ENCODE measurements at places on chromosomes 11 and 22. TPM values are rescaled to one million over a fixed set of nuclear protein-coding genes. Genes with fewer than 3 reads are reported as not detected.

DNA sequence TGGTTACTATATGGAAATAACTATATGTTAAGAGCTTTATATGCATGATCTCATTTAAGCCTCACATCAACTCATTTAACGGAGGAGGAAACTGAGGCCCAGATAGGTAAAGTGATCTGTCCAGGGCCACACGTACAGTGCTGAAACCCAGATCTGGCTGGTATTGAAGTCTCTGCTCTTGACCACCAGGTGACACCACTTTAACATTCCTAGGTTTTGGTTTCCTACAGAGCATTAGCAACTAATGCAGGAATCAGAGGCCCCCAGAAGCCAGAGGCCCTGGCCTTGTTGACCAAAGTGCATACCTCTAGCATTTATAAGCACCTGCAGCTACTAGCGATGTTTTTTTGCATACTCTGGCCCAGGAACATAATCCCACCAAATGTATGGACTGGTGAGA, 12.9 kb upstream of the LIMK2 start:
- DNase-seq, result no peak

Gene UCP3
- total RNA-seq, result 4.3 TPM

- DNase-seq, result no peak
These were observed 64.1 kb downstream of the NECTIN1 start for GRCh38 chr11:119664701-119665420.

Gene YPEL1
- total RNA-seq, result 30.5 TPM

Gene GRM5
- 0.26 TPM for total RNA-seq

DNA sequence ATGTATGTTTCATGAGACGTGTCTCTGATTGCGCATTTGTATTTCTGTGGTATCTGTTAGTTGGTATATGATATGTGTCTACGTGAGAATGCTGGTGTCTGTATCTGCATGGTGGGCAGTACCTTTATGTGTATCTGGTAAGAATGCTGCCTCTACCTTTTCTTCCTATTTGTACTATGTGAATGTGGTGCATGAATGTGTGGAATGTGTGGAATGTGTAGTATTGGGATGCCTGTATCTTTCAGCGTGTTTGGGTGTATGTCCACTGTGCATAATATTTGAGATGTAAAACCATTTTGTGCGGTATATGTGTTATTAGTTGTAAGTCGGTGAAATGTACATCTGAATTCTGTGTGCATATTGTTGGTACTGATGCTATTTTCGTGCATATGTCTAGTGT, 2.3 kb upstream of the OR51E1 start:
- no peak for DNase-seq

Gene PATE4
- total RNA-seq, result not detected

Gene MADD
- total RNA-seq, result 63.8 TPM

- no peak for DNase-seq
These were observed 44.5 kb downstream of the NECTIN1 start for GRCh38 chr11:119684361-119685110.

GRCh38 chr11:119361056-119361787, 14.7 kb upstream of the MFRP start:
- no peak for DNase-seq

DNA sequence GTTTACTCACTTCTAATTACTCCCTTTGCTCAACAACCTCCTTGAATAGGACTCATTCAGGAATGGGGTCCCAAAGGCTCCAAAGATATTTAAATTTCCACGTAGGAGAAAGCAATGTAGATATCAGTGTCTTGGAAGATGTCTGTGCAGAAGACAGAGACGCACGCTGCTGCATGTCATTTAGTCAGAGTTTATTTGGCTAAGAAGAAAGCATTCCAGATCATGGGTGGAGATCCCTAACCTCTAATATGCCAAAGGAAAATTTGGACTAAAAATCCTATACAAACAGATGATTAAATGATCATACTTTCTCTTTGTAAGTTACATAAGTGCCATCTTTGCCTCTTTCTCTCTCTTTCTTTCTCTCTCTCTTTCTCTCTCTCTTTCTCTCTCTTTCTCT, at the start of gene OR10D3:
OR10D3 (plus strand) TSS at position 278 of the 400 bp plus-strand sequence. CDS start 1,925 bp downstream, outside the sequence.
- no peak for DNase-seq

DNA sequence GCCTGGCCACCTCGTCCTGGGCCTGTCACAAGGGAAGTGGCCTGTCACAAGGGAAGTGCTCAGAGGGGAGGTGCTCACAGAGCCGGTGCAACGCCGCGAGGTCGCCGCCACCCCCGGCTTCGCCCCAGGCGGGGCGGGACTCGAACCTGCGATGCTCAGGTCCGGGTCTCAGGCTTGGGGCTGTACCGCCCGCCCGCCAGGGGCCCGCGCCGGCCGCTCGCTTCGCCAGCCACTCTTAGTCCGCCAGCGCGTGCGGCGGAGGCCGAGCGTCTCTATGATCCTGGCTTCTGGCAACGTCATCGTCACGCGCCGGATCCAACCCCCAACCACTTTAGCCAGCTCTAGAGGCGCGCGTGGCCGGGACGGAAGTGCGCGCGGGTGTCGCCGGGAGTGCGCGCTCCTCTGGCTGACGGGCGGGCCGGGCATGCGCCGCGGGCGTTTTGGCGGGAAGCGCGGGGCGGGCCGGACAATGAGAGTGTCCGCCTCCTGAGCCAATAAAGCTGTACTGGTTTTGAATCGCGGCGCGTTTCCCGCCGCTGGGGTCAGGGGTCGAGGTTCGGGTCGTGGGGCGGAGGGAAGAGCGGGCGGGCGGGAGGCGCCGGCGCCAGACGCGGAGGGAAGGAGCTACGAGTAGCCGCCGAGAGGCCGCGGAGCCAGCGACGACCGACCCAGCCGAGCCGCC, at the start of gene TRMT2A:
TRMT2A (minus strand) TSS at position 276 of the 682 bp plus-strand sequence. CDS start 320 bp downstream, outside the sequence.
- peak; percentile 97 for DNase-seq

GRCh38 chr11:27933992-27934829, 173.7 kb downstream of the KIF18A start:
- no peak for DNase-seq

Gene TANGO2
- total RNA-seq, result 21.8 TPM

Gene PNPLA3
- total RNA-seq, result 11.4 TPM

Gene KCNK4
- not detected for total RNA-seq

DNA sequence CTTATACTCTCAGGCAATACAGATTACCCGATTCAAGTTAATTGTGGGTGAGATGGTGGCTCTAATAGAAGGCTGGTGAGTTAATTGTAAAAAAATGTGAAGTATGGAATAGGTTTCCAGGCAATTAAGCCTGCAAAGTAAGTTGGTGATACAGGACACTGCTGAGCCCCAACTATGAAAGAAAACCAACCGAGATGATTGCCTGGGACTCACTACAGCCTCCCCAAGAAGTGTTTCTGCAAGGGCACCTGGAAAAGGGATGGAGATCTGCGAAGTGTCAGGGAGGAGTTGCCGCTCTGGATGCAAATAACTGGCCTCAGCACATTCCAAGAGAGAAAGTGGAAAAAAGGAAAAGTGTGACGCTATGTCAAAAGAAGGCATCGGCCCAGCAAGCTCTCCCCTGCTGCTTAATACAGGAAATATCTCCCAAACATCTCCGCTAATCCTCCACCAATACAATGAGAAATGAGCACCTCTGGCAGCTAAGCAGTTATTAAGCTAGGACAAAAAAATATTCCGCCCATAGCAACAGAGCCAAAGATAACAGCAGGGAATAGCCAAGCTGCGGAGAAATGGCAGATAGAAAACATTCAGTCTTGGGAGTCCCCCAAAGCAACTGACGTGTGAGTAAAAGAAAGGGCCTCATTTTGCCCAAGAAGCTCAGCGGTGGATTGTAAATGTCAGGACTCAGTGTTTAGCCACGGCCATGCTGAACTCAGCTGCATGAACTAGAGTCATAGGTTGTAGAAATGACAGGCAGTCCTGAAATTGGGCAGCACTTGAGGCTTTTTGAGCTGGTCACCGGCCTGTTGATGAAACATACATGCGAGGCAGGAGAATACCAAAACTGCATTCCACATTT, 133.7 kb downstream of the SNX19 start:
- DNase-seq, result no peak

Gene SLCO2B1
- total RNA-seq, result 6.6 TPM

DNA sequence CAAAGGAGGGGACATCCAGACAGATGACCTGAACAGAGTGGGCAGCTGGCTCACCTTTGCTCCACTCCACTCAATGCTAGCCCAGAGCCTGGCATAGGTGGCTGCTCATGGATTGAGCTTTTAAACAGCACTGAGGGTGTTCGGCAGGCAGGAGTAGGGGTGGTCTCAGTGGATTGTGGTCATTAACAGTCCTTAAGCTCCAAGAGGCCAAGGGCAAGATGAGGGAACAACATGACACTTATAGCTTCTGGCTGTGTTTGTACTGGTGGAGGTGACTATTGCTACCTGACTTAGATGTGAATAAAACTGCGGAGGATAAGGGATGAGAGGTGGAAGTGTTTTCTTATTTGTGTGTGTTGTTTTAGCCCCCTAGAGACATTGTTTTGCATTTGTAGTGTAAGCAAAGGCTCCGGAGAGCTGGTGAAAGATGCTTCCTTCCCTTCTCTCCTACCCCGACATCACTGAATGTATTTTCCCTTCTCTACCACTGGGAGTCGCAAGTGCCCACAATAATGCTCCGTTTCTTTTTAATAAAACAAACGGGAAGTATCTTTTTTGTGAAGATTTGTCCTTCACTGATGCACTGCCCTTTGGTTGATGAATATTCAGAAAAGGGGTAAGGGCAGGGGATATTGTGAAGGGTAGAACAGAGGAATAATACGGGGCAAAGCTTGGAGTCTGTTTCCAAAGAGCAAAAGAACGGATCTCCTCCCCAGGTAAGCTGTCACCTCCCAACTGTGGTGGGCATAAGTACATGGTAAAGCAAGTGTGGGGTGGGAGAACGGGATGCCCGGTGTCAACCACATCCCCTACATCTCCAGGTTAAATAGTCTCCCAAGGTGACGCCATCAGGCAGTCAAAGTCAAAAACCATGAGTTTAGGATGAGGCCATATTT, 27.5 kb upstream of the MTNR1B start:
- DNase-seq, result no peak

DNA sequence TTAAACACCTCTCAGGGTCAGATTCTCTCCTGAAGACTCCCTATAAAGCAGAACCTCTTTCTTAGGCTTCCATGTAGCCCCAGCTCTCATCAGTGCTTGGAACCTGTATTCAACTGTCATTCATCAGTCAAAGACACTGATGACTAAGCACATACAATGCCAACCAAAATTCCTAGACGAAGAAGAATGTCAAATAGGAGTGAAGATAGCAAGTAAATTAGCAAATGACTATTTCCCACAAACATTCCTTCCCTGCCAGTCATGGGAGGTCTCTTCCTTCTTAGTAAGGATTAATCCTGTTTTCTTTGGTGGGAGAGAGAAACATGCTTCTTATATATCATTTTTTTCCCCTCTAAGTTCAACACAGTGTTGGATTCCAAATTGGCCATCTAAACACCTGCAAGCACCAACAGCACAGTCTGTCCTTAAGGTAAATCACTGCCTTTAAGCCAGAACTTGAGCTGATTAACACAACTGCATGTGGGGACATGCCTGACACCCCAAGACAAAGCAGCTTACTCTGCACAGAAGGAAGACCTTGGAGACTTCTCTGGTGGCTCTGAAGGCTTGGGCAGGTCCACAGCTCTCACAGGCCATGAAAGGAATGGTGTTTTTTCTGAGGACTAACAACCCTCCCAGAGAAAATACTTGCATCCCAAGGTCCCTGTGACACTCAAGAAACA, 47.5 kb upstream of the ME3 start:
- no peak for DNase-seq

DNA sequence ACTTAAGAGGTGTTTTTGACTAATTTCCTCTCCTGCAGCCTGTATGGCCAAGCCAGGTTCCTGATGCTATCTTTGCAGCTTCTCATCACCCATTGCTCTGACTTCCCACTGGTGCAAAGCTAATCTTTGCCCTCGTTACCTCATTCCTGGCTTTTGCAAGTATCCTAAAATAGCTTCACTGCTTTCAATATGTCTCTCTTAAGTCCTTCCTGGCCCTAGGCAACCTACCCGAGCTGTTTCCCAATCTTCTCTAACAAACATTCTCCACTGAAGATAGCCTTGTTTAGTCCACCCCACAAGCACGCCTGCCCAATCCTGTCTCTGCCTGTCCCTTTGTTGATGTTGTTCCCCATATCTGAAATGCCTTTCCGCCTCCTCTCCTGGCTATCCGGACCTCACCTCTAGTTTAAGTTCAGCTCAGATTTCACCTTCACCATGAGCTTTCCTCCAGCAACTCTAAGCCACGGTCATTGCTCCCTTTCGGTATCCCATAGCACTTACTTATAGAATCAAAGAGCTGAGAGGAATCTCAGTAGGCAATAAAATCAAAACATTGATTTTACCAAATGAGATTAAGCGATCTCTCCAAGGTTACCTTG, 30.1 kb upstream of the CECR2 start:
- DNase-seq, result no peak

GRCh38 chr11:43545610-43546009, 134.9 kb upstream of the HSD17B12 start:
- DNase-seq, result no peak

DNA sequence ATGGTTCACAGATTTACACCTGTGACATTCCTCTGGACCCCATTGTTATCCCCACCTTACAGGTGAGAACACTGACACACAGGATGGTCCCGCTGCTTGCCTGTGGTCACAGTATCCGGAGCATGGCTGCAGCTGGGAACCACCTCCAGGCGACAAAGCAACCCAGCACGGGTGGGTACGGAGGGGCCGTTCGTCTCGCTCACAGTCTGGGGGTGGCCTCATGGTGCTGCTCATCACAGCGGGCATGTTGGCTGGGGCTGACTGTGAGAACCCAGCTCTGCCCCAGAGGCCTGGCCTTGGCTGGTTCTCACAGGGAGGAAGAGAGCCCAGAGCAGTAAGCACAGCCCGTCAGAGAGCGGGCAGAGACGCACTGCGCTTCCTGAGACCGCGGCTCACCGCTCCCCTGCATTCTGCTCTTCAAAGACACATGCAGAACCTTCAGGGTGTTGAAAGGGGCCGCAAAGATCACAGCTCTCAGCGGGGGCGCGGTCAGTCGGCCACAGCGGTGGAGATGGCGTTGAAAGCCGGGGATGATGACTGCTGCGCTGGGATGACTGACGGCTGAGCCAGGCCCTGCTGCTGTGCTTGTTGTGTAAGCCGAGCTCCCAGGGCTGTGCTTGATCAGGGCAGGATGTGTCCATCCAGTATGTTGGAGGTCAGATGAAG, 423.0 kb downstream of the BRD1 start:
- DNase-seq, result no peak

DNA sequence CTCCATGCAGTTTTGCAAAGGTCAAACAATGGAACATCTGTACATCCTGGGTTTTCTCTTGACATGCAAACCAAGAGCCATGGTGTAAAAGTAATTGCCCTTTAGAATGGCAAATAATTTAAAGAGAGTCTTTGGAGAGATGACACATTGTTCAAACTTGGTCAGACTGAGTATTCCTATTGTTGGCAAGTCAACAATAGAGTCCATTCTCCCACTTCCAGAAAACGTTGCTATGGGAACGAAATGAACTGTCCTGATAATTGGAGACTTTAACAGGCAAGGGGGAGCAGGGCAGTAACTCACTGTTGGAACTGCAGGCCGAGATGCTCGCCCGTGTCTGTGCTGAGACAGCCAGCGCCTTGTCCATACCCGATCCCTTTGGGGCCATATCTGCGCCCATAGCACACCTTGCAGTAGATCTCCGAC, 13.9 kb downstream of the CSRP3 start:
- DNase-seq, result no peak

GRCh38 chr22:30245985-30246813, at the start of gene LIF:
Gene LIF, minus strand, starts transcription at chr22:30246759. Its CDS starts 64 bp downstream, at chr22:30246695.
- peak; percentile 30 for DNase-seq

- DNase-seq, result no peak
These were observed 10.1 kb downstream of the TECTA start for GRCh38 chr11:121110871-121111724.

Data from progenitor cell of endocrine pancreas (in vitro differentiated cells).